ENCODE measurements at places on chromosomes 6 and 20.

DNA sequence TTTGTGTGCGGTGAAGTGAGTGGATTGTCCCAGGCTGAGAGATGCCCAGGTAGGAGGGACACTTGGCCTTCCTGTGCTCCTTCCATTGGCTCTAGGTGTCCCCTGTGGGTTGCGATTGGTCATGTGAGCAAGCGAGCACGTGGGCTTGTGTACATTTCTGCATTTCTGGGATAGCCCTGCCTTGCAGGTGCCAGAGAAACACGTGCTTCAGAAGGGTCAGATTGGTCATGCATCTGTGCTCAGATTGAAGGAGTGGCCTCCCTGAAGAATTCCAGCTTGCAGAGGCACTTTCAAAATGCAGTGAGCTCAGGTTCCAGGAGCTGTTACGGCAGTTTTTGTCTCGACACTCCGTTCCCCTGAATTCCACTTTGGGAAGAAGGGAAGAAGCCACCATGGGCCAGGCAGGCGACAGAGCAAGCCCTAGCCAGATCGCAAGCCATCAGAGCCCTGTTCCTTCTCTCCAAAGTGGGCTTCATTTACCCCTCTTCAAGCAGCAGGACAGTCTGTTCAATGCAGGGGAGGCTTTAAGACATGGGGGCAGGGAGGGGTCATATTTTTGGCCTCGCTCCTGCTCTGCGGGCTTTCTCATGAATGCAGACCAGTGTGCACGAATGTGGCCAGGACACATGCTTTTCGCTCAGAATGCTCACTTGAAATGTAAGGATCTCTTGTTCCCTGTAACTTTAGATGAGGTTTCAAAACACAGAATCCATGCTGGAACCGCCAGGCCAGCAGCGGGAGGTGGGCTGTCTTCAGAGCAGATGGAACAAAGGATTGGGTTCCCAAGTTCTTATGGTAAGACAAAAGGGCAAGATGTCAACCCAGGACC is 78.6 kb upstream of the AKAP12 start:
- DNase-seq, result no peak

- no peak for DNase-seq
These were observed 289.6 kb upstream of the SUPT3H start for GRCh38 chr6:45667300-45667699.

GRCh38 chr6:13375360-13375878 is 47.1 kb upstream of the TBC1D7 start:
- no peak for DNase-seq

DNA sequence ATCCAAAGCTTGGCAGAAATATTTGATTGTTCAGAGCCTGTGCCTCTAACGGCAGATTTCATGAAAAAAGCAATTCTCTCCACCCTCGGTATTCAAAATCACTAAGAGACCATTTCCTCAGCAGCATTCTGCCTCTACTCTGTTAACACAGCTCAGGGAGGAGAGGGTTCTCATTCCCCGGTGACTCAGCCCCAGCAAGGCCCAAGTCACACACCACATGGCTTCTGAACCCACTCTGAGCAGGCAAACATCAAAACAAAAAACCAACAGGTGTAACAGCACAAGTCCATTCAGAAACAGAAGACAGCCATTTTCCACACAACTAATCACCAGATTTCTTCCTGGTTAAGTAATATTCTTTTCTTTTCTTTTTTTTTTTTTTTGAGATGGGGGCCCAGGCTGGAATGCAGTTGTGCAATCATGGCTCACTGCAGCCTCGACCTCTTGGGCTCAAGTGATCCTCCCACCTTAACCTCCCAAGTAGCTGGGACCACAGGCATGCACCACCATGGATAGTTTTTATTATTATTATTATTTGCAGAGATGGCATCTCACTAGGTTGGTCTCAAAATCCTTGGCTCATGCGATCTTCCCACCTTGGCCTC is 55.4 kb downstream of the GFOD1 start:
- no peak for DNase-seq

- no peak for DNase-seq
These were observed 49.4 kb downstream of the MCUR1 start for GRCh38 chr6:13764996-13765395.

DNA sequence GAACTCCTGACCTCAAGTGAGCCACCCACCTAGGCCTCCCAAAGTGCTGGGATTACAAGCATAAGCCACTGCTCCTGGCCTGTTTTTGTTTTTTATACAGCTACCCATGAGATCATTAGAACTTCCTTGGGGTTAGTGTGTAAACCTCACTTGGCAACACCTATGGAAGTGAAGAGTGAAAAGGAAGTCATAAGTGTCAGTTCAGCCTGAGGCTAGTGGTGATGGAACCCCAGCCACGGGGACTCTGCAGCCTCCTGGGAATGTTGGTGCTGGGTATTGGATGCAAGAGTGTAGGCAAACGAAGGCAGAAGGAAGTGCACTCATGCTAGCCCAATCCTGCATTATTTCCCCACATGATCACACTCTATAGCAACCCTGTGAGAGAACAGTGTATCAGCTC is 33.6 kb upstream of the FUCA2 start:
- no peak for DNase-seq

- no peak for DNase-seq
These were observed 844.5 kb upstream of the DEFB115 start for GRCh38 chr20:30412972-30413371.

GRCh38 chr20:46307139-46307998 is 929 bp downstream of the CDH22 start:
- no peak for DNase-seq

GRCh38 chr6:37713529-37714119 is 15.9 kb upstream of the MDGA1 start:
- DNase-seq, result no peak

DNA sequence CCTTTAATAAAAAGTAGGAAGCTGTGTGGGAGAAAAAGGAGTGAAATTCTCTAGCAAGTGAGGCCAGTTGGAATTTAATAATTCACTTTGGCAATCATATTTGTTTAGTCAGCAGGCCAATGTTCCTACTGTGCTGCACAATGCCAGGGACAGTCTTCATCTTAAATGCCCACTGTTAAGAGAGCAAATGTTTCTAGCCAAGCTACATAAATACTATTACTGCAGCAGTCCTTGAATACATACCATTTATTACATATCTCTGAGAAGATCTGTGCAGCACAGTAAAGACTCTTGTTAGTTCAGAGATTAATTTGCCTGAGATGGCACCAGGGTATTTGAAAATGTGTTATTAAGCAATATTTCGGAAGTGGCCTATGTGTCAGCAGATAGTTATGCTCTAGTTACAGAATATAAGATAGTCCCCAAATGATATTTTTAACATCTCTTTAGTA is 105.4 kb downstream of the OGFRL1 start:
- no peak for DNase-seq

GRCh38 chr20:5061213-5061612 is 58.5 kb downstream of the PCNA start:
- no peak for DNase-seq

DNA sequence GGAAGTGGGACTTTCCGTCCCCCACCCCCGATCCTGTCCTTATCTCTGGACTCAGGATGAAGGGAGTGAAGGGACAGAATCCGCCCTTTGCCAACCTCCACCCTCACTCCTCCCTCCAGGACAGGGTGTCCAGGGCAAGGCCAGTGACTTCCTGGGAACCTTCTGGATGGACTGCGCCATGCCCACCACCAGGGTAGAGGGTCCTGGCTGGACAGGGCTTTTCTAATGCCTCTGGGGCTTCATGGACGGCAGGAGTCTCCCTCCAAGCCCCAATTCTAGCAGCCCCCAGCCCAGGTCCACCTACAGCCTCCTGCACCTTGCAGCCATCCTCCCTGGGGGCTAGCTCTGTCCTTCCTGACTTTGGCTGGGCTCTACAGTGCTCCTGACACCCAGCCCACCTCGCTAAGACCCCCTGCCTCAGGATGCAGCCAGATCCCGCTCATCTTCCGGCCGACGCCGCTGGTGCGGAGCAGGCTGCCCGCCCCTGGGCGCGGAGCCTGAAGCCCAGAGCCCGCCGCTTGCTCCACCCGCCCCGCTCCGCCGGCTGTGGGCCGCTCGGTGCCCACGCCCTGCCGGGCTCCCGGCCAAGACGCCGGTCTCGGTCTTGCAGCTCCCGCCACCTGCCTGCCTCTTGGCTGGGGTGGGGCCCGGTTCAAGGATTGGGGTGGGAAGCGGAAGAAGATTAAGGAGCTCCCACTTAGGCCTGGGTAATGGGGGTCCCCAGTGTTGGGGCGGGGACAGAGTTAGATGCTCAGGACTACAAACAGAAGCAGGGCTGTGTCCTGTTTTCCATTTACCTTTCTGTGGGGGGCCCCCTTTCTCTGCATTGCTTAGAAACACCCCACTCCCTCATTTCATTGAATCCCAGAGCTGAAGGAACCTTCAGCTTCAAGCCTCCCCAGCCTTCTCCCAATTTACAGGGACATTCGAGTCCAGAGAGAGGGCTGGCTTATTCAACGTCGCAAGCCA is 72.8 kb downstream of the MDGA1 start:
- DNase-seq, result no peak

DNA sequence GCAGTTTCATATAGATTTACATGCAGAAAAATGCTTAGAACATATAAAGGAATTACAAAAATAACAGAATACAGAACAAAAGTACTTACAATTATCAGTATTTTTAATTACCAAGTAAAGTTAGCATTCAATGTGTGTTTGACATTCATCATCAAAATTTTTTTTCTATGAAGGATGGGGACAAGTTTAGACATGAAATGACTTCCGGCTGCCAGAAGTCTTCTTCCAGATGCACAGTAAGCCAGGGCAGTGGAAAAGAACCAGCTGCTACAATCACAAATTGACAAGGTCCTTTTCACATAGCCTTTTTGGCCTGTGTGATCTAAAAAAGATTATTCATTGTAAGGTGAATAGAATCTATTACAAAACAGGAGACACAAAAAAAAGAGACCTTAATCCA is 73.8 kb downstream of the HUS1B start:
- no peak for DNase-seq

DNA sequence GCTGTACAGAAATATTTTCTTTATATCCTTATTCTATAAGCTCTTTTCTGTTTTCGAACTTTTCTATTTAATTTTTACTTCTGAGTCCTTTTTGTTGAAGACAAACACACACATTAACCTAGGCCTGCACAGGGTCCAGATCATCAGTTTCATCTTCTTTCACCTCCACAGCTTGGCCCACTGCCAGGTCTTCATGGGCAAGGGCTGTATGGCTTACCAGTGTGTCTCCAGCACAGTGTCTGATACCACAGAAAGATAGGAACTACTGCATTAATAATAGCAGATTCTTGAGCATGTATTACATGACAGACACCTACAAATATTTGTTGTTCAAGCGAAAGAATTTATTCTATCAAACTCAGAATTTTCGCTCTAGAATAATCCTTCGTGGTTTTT is 24.4 kb downstream of the QKI start:
- no peak for DNase-seq

GRCh38 chr6:113857556-113858479 is 673 bp downstream of the MARCKS start:
- DNase-seq, result no peak

DNA sequence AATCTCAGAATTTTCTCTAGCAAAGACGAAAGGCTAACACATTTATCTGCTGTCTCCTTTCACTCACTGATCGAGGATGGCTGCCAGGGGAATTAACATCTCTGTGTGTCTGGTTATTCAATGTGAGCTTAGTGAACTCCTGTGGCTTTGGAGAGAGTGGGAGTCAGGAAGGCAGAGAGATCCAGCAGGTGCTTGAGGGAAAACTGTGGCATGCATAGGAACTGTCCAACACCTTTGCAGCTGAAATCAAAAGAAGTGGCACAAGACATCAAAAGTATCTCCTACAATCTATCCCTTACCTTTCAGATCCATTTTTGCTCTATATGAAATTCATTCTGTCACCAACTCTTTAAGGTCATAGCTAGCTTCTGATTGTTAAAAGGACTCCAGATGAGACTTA is 11.8 kb upstream of the FAM184A start:
- no peak for DNase-seq

DNA sequence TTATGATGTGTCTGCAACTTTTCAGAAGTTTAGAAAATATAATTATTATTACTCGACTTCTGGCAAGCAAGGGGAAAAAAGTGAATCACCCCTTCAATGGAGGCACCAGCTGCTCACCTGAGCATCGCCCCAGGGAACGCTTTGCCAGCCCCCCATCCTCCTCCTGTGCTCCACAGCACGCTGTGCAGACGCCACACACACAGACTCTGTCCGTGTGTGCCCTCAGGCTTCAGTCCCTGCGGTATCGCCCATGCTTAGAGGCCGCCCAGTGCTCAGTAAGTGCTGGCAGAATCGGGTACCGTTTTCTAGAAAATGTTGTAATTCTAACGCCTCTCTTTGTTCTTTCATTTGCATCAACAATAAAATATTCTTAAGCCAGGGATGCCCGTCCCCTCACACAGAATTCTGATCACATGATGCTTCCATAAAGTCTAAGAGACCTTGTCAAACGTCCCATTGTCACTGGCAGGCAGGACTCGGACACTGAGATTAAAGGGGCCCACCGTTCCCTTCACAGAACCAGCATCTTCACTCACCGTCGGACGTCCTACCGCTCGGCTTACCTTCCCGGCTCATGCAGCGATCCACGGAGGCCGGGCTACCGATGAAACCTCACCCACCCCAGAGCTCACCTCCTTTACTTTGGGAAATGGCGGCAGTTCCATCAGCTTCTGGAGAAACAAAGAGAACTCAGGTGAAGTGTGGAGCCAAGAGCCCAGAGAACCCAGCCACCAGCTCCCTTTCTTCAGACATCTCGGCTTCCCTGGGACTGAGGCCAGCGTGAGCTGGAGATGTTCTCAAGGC is 105.5 kb downstream of the DLL1 start:
- DNase-seq, result no peak

DNA sequence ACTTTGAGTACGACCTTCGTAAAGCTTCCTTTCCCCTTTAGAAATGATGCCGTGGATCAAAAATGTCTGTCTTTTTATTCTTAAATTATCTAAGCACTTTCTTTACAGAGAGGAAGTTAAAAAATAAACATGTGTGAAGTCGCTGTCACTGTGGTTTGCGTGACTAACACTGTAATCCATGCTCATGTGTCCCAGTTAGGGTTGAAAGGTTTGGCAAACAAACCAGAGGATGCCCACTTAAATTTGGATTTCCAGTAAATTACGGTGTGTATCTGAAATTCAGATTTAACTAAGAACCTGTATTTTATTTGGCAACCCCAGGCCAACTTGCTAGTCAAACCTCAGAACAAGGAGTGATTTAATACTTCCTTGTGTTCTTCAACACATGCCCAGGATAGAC is 21.1 kb downstream of the HLA-DRB1 start:
- DNase-seq, result no peak

GRCh38 chr6:53855940-53856339 is 61.1 kb downstream of the LRRC1 start:
- no peak for DNase-seq

GRCh38 chr6:105384004-105384403 is 18.9 kb downstream of the PREP start:
- no peak for DNase-seq

DNA sequence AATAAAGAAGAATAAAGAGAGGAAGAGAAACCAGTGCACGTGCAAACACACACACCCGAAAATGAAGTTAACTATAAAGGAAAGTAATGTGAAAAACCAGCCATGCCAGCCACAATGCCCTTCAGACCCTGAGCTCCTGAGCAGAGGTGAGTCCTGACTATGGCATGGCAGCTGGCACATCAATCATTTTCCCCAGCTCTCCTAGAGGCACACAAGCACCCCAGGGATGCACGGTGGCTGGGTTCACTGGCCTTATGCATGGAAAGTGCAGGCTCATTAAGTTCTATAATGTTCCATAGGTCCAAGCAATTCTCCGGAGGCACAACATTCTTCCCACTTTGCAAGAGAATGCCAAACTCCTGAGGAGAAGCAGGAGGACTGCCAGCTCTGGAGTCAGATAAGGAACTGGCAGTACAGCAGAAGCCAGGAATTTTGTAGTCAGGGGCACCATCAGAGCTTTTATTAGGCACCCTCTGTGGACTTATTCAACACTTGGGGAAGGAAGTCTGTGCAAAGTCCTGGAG is 175.0 kb upstream of the PRDM1 start:
- DNase-seq, result no peak
